ENCODE measurements at places on chromosomes 4 and X. TPM values are rescaled to one million over a fixed set of nuclear protein-coding genes. Genes with fewer than 3 reads are reported as not detected.

The MAP7D2 gene
- polyA plus RNA-seq = 0.23 TPM

The ALB gene
- polyA plus RNA-seq = not detected

The WAS gene
- 26.5 TPM for polyA plus RNA-seq

The MTCP1 gene
- 22.6 TPM for polyA plus RNA-seq

The CT47B1 gene
- polyA plus RNA-seq = not detected

All from IgD-negative memory B cell (primary cell).